Stimulated activated CD4-positive, alpha-beta T cell treated with anti-CD3 and anti-CD28 coated beads, TNF-alpha, amount 100 ng/mL, for 24 hours (primary cell): ENCODE measurements at places on chromosomes 5 and 9.

GRCh38 chr9:134712243-134712642, 70.6 kb downstream of the COL5A1 start:
- no peak for DNase-seq

DNA sequence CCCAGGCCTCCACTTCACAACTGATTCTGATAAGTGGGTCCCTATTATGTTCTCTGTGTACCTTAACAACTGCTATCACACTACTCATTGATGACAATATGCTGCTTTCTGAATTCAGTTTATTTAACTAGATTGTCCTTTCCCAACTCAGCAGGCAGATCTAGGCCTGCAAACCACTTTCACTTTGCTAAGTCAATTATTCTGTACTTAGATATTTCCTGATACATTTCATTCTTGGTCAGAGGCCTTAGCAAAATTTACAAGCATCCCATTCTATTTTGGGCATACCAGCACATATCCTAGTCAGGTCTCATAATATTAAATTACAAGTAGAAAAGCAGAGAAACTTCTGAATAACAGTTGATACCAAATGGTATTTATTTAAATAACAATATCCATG, 235.7 kb upstream of the HAPLN1 start:
- no peak for DNase-seq

DNA sequence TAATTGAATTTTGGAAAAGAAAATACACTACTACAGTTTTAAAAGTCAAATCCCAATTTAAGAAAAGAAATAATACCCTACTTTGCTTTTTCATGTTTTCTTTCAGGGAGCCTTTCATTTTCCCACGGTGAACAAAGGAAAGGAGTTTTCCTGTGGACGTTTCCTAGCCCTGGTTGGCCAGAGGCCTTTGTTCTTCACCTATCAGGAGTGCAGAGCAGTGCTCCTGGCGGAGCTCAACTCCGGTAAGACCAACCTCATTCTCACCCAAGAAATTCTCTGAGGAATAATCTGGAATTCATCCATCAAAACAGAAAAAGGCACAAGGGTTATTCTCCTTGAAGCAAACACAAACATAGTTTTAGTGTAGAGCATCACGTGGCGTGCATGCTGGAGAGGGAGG, 248.9 kb downstream of the ADGRV1 start:
- no peak for DNase-seq

- no peak for DNase-seq
These were observed 57.4 kb upstream of the ANKRD55 start for GRCh38 chr5:56290378-56291078.

DNA sequence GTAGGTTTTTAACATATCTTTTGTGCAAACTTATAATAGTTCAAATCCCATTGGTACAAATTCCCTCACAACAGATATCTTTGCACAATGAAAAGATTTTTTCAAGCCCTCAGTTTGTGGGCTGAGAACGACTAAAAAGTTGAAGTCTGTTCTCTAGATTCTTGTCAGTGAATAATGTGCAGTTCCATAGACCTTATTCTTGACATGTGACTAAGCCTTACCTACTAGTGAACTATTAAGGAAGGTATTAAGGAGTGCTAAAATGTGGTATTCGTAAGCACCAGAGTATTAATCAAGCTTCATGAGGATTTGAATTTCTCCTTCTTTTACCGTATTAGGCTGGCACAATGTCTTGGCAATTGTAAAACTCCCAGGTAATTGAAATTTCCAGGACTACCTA, 205.6 kb upstream of the DMRTA1 start:
- no peak for DNase-seq

- DNase-seq: no peak
These were observed 39.4 kb upstream of the BARX1 start for GRCh38 chr9:93994545-93994944.

DNA sequence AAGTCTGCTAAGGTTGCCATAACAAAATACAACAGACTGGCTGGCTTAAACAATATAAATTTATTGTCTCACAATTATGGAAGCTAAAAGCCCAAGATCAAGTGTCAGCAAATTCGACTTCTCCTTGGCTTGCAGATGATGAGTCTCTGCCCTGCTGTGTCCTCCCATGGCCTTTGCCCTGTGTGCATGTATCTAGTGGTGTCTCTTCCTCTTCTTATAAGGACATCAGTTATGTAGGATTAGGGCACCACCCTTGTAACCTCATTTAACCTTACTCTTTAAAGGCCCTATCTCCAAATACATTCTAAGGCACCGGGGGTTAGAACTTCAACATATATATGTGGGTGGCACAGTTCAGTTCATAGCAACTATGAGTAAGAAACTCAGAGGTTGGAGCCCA, 157.9 kb upstream of the RASA1 start:
- no peak for DNase-seq

GRCh38 chr5:175873088-175873454, 1.7 kb downstream of the CPLX2 start:
- DNase-seq: peak; percentile 27
